ENCODE measurements at places on chromosomes 7 and 10. TPM values are rescaled to one million over a fixed set of nuclear protein-coding genes. Genes with fewer than 3 reads are reported as not detected.

Gene SPDYE8
- 0.27 TPM for polyA plus RNA-seq

Gene KIAA1217
- 54.9 TPM for polyA plus RNA-seq

Gene SUGCT
- 18.8 TPM for polyA plus RNA-seq

Gene FRAT2
- 26.0 TPM for polyA plus RNA-seq

Gene ADO
- polyA plus RNA-seq, result 21.1 TPM

Gene SPACDR
- 1.4 TPM for polyA plus RNA-seq

Gene H2BK1
- not detected for polyA plus RNA-seq

Gene SPDYE5
- polyA plus RNA-seq, result 2.0 TPM

Gene NANOS1
- 1.9 TPM for polyA plus RNA-seq

Gene FASTK
- polyA plus RNA-seq, result 90.4 TPM

Gene HKDC1
- 91.5 TPM for polyA plus RNA-seq

Gene TMEM273
- 5.5 TPM for polyA plus RNA-seq

Gene LRRN3
- polyA plus RNA-seq, result 7.1 TPM

Gene PNLIPRP2
- polyA plus RNA-seq, result 11.9 TPM

Gene BTBD16
- 0.79 TPM for polyA plus RNA-seq

GRCh38 chr7:36389371-36390198, at the start of gene ANLN:
ANLN (plus strand) TSS chr7:36389862; CDS start chr7:36390027, 165 bp downstream.
- peak; percentile 92 for DNase-seq

DNA sequence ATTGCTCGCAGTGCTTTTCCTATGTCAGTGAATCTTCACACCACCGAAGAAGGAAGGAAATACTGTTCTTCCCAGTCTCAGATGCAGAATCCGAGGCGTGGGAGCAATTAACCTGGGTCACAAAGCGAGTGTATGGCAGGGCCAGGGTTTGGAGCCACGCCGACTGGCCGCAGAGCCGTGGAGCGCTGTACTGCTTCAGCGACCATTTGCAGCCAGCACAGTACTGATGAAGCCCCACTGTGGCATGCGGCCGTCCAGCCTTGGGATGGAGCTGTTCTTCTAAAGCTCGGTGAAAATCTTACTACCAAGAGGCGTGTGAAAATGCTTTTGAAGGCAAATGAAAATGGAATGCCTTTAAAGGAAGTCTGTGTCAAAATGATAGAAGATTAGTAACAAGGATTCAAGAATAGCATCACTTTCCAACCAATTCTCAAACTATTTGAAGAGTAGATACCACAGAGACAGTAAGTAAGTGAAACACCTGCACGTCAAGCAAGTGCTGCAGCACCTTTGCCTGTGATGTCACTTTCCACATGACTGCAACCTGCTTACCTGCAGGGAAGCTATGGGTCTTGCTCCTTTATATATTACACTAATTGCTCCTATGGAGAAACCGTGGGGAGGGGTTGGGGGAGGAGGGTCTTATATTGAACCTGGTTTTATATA, 4.9 kb downstream of the PPP2R2D start:
- DNase-seq, result peak; percentile 24

GRCh38 chr7:129569811-129570215, 41.7 kb upstream of the NRF1 start:
- peak; percentile 75 for DNase-seq

DNA sequence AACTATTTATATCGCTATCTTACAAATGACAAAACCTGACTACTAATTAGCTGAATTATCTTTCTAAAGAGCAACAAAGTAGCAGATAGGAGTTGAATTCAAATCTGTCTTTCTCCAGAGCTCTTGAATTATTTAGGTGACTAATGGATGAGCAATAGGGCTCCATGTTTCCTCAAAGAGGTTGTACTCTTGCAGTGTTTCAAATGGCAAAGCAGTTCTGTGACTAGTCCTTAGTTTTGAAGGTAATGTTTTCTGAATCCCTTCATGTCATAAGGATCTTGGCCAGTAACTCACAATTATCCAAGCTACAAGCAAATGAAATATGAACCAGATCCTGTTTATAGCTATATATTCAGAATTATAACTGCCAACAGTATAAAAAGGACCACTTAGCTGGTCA, 999.7 kb downstream of the NRG3 start:
- no peak for DNase-seq

- DNase-seq, result peak; percentile 62
Observed at GRCh38 chr10:4241724-4242345, 456.8 kb upstream of the KLF6 start.

DNA sequence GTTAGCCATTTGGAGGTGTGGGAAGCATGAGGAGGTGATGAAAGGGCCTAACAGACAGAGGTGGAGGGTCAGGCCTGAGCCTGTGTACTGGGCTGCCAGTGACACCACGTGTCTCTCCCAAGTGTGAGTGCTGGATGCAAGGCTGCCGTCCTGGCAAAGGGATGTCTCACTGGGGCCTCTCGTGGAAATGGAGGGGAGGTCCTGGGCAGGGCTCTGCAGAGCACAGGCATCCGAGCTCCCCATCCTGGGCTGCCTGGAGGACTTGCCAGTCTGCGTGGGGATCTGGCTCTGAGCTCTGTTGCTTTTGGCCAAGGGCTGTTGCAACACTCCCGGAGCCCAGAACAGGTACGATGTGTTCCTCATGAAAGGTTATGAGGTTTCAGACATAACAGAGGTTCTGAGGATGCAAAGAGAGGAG, 77.3 kb downstream of the GRK5 start:
- no peak for DNase-seq

DNA sequence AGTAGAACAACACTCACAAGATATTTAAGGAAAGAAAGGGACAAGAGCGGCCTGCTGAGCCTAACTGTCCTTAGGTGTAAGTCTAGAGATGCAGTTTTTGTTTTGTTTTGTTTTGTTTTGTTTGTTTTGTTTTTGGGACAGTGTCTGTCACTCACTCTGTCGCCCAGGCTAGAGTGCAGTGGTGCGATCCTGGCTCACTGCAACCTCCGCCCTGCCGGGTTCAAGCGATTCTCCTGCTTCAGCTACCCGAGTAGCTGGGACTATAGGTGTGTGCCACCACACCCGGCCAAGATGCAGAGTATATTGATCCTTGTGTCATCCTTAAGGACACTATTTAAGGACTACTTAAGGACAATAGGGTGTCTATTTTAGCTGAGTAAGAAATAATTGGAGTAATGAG, 84.1 kb upstream of the PARD3 start:
- DNase-seq, result no peak

- no peak for DNase-seq
Observed at GRCh38 chr10:26000971-26001370, 66.9 kb downstream of the MYO3A start.

- no peak for DNase-seq
Observed at GRCh38 chr7:45580053-45580872, 6.1 kb downstream of the ADCY1 start.

GRCh38 chr10:63520500-63521415, at the start of gene REEP3:
REEP3 (plus strand) TSS chr10:63521401; CDS start chr10:63521546, 145 bp downstream.
- peak; percentile 53 for DNase-seq

- DNase-seq, result peak; percentile 50
Observed at GRCh38 chr7:12210179-12211053, 678 bp upstream of the TMEM106B start.

DNA sequence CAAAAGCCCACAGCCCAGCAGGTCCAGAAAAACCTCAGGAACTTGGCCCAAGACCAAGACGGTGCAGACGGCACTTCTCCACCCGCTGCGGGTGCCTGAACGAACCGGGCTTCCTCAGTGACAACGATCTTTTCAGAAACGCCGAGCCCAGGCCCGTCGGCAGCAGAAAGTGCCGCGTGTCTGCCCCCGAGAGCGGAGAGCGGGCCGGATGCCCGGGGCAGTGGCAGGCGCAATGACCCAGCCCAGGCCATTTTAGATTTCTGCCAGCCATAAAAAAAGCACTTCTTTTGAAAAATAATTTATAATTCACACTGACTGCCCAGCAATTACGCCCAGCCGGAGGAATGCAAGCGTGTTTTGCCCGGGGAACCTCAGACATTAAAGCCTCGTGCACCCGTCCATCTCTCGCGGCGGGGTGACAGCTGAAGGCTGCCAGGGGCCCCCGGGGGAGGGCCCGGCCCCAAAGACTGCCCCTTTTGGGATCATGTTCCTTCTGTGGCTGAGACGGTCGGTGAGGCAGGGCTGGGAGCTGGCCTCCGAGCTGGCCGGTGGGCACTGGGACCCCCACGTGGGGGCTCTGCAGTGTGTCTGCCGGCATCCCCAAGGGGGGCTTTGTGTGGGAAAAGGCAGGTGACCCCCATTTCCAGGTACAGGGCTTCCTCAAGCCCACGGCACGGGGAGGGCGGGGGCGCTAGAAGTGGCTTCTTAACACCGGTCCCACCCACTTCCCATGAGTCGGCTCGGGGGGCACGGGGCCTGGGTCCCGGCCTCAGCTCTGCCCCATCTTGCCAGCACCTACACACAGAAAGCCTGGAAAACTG, 71.3 kb upstream of the PDGFA start:
- no peak for DNase-seq

GRCh38 chr7:50321487-50322067, 17.1 kb downstream of the IKZF1 start:
- no peak for DNase-seq

- DNase-seq, result no peak
Observed at GRCh38 chr7:101581891-101582290, 47.2 kb downstream of the MYL10 start.

GRCh38 chr10:122850705-122851640, 5.3 kb upstream of the CUZD1 start:
- no peak for DNase-seq

DNA sequence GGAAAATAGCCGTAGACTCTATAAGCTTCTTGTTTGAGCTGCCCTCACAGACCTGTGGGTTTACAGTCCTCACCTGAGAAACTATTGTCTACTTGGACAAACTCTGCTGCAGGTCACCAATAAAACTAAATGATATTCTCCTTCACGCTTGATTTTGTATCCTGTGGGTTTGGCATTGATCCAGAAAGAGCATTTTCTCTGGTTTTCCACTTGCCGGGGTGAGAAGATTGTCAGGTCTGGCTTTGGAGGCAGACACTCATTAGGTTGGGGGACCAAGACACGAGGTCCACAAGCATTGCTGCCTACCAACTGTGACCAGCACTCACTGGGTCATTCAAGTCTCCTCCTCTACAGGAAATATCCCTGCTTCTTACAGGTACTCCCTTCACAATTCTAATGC, 68.5 kb downstream of the CDC14C start:
- DNase-seq, result no peak

DNA sequence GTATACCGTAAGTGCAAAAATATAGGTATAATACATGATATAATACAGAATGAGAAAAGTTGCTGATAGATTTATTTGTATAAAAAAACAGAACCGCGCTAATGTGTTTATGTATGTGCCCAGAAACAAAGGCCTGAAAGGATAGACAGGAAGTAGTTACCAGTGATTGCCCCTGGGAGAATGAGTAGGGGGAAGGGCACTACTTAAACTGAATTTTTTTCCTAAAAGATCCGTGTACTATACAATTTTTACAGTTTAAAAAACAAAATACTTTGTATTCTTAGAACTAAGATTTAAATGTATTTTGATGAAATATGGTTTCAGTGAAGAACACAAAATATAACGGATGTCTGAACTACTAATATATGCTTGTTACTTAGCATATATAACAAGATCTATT, 2.9 kb downstream of the IPMK start:
- no peak for DNase-seq

DNA sequence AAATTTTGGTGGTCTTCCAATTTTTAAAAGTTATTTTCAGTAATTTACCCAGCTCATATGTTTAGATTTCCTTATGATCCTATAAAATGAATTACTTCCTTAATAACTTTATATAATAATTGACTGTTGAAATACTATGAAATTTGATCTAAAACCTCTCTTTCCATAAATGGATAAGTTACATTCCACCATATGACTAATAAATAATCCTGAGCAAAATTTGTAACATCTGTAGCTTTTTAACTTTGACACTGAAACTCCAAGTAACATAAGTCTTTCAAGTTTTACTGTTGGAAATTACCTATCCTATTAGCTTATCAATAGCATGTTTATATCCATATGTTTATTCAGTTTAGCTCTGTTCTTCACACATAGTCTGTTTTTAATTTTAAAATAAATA, 85.3 kb downstream of the HECTD2 start:
- DNase-seq, result no peak

DNA sequence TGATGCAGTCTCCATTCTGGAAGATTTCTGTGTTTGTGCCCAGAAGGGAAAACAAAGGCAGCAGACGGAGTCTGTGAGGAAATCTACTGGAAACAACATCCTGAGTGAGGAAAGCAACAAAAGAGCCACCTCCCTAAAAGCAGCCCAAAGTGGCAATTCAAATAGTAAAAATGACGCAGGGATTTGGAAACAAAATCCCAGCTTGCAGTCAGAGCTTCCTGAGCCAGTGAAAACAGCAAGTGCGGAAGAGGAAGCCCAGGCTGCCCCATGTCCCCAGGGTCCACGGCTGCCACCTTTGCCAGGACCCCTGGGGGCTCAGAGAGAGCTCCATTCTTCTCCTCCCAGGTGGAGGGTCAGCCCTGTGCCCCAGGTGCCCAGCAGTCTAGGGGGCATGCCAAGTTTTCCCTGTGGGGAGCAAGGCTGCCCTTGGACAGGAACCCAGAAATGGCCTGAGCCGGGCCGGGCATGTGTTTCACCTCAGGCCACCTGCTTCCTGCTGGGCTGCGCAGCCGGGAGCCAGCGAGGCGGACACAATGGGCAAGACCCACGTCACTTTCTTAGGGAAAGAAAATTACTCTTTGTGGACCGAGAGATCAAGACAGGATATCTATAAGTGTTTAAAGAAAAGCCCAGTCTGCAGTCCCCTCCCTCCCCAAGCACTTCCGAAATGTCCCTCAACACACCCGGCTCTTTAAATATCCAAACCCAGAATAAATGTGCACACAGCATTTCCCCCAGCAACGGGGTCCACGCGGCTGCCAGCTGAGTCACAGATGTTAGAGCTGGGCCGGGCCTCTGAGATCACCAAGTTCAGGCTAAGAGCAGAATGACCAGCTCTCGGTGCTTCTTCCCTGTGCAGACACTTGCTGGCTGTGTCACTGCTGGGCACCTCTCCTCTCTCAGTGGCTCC, 231.1 kb downstream of the ARHGAP12 start:
- DNase-seq, result no peak

GRCh38 chr10:50917486-50917885, 32.1 kb upstream of the A1CF start:
- no peak for DNase-seq

DNA sequence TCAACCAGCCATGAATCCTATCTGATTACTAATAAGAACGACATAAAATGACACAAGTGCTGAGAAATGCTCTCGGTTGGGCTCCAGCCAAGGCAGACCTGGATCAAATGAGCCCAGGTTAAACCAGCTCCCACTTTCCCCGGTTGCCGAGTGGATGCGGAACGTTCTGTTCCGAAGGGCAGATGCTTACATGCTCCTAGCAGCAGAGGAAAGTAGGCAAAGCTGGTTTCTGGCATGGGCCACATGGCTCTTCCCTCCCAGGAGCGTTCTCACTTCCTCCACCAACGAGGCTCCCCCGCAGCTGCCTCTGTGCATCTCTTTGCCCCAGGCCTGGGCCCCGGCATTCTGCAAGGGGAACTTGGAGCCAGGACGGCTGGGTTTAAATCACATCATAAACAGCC, 61.8 kb upstream of the SDK1 start:
- no peak for DNase-seq

GRCh38 chr10:111243126-111243525, 166.3 kb downstream of the ADRA2A start:
- no peak for DNase-seq

DNA sequence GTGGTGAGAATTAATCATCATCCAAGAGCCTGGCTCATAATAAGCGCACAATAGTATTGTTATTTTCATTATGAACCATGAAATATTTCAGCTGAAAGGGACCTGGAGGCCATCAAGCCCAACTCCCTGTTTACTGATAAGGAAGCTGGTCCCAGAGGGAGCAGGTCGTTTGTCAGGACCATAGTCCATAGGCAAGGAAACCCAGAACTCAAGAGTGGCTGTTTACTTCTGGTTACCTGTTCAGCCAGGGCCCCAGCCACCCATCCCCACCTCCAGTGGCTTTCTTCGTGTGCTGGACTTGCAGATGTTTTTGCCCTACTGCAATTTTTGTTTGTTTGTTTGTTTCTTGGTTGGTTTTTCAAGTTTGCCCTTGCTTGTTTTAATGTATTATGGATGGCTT, 152.0 kb downstream of the TPST1 start:
- peak; percentile 77 for DNase-seq
